Right renal pelvis (tissue), 4 donors: ENCODE measurements at places on chromosomes 1 and 21.

- DNase-seq, result no peak
Observed at GRCh38 chr1:93537396-93537795, 89.5 kb downstream of the FNBP1L start.

DNA sequence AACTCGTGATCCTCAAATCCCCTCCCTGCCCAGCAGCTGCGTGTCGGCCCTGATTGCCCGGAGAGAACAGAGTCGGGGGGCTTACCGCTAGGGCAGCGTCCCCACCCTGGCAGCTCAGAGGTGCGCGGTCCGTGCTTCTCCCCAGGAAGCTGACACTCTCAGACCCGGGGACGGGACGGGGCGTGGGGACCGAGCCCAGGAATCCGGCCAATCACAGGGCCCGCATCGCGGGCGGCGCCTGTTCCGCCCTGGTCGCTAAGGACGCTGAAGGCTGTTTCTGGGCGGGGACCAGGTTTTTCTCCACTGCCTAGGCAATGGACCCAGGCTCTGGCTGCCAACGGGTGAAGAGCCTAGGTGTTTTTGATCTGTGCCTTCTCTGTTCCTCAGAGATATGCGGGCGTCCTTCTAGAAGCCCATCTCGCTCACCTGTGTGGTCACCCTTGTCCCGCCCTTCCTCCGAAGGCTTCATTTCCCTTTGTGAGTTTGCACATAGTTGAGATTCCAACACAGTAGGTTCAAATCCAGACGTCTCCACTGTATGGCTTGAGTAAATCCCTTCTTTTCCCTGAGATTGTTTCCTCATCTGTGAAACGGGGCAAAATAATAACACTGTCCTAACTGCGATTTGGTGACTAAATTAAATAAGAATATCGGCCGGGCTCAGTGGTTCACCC lies at the start of gene C1orf87:
TSS of gene C1orf87 (minus strand) at position 166 of the 674 bp plus-strand sequence. CDS start 1,127 bp downstream, outside the sequence.
- no peak for DNase-seq

DNA sequence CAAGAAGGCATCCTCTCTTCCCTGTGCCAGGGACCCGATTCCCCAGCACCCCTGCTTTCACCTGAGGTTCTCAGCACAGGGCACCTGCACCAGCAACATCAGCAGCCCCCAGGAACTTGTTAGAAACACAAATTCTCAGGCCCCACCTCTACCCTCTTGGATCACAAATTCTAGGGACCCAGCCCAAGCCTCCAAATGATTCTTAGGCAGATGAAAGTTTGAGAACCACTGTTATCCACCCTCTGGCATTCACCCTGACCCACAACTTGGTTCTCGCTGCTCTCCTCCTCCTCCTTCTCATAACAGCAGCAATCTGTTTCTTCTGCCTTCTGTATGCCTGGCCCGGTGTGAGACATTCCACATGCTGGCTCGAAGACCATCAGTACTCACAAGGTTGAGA lies 60.3 kb upstream of the HIVEP3 start:
- DNase-seq, result no peak

DNA sequence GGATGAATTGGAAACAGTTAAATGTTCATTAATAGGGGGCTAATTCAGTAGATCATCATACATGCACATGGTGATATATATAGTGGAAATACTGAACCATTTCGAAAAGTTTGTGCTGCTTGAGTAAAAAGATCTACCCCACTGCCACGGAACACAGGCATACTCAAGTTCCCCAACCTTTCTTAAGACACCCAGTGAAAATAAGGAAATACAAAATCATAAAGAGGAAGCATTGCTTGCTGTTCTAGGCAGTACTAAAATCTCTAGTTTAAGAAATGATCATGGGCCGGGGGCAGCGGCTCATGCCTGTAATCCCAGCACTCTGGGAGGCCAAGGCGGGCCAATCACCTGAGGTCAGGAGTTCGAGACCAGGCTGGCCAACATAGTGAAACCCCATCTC lies 37.6 kb upstream of the KIRREL1 start:
- DNase-seq, result no peak
